ENCODE measurements at places on chromosomes 1 and 21.

DNA sequence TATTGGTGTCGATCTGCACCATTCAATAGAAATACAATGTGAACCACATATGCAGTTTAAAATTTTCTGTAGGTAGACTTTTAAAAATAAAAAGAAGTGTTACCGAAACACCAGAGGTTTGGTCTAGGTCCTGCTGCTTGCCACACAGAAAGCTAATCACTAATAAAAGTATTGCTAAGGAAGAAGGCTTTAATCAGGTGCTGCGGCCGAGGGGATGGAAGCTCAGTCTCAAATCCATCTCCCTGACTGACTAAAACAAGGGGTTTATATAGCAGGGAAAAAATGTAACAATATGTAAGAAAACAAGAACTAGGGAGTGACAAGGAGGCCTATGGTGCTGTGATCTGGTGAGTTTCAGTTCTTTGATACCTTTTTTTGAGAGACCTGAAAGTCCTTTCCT is 99.3 kb downstream of the XPR1 start:
- no peak for DNase-seq

DNA sequence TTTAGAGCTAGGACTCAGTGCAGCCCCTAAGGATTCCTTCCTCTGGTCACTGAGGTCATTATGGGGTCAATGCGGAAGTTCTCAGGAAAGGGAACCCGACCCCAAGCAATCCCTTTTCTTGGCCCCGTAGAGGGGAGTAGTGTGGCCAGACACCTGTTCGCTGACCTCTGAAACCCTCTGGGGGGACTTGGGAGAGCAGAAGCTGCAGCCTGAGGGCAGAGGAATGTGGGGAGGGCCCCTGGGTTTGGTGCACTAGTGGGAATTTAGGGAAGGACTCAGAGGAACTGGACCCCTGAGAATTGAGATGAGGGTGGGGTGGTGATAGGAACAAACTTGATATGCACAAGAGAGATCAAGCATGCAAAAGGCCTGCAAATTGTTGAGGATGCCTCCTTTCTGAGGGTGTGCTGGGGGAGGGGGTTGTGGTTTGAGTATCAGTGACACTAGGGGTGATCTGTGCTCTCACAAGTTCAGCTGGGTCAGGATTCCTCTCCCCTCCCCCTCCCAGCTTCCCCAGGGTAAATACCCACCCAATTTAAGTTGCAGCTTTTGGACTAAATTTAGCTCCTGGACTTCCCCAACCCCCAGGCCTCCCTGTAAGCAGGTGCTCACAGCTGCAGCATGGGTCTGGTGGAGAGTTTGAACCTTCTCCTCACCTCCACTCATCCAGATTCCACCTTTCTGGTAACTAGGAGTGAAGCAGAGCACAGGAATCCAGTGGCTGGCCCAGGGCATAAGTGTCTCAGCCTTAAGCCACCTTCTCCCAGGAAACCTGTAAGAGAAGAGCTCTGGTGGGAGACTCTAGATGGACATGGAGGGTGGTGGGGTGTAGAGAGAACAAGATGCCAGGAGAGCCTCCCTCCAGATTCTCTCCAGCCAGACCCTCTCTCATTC is 13.5 kb downstream of the ADAMTSL4 start:
- DNase-seq, result no peak

DNA sequence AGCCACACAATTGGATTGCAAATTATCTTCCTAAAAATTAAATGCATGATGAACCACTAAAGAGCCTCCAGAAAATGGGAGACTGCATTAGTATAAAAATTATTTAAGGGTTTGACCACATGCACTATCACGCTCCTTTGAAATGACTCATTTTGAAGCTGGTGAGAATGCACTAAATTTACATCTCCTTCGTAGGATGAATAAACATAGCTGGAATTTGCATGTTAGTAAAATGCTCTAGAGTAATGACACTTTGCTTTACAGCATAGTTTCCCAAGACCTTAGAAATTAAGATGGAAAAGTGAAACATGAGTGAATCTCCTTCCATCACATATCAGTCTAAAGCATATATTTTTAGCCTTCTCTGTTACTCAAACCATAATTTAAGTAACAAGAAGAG is 2.4 kb downstream of the PLPPR4 start:
- DNase-seq, result no peak

DNA sequence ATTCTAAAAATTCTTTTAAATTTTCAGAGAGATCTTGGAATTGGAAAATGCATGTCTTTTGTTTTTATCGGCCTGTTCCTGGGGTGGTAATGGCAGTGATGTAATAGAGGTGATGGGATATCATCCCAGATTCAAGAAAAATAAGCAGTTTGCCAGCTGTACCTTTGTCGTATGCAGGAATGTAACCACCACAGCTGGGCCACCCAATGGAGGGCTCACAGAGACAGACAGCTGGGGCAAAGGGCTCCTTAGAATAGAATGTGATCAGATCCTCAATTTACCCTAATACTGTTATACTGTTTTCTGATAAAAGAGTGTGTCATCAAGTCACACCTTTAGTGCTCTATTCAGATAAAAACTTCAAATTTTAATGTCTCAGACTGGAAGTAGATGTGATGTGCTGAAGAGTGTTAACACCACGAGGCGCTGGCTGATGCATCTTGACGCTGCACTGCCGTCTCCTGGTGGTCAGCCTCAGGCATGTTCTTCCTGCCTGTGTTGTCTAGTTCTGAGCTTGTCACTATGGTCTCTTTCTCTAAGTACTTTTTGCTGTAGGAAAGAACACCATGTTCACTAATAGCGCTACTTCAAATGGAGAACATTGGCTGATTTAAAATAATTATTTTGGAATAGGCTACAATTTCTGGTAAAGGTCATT is 78.8 kb downstream of the C1orf21 start:
- DNase-seq, result no peak

DNA sequence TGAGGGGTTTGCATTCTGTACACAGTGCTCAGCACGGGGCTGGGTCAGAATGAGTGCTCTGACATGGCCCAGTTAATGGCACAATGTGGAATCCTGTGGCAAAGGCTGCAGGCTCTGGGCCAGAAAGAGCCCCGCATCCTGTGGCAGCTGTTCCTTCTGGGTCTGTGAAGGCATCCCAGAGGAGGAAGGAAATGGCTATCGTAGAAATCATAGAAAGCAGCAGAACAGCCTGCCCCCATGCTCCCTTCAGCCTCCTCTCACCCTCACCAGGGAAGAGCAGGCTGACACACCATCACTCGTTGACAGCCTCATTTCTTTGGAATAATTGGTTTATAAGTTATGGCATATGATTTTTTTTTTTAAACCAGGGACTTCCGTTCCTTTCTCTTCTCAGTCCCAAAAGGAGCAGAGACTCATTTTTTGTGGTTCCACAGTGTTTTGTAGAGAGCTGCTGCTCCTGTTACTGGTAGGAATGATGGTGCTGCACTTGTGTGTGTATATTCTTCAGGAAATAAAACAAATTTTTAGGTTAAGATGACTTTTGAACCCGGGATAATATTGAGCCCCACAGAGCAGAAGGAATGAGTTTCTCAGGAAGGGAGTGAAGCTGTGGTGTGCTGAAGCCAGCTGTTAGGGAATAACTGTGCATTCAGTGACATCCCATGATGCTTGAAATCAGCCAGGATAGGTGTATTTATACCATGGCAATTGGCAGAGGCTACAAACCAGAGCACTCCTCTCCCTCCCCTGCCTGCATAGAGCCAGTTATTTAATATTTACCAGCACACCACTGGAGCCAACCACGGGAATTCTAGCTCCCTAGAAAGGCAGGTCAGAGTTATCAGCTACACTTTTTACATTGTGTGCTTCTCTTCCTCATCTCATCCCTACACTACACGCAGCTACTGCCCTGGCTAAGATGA is 32.0 kb downstream of the PLXNA2 start:
- no peak for DNase-seq

Measured in activated CD8-positive, alpha-beta memory T cell treated with anti-CD3 and anti-CD28 coated beads for 48 hours (primary cell).